ENCODE measurements at places on chromosomes 7 and 10.

GRCh38 chr10:79420974-79421688 lies 24.3 kb downstream of the ZCCHC24 start:
- DNase-seq = no peak

DNA sequence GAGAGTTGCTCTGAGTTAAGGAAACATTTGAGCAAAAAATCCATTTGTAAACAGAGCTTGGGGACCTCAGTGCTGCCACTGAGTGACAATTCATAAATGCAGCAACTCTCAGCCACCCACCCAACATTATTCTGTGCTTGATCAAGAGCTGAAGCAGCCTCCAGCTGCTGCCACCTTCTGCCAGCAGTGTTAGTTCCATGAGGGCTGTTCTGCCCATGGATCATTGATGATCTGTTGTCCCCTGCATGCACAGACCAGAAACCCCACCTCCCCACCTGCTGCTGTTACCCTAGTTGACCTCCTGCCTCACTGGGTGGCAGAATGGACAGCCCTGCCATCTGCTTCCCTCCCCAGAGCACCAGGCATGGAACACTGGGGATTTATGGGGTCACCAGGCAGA lies 305.4 kb downstream of the KCNMA1 start:
- DNase-seq = no peak

DNA sequence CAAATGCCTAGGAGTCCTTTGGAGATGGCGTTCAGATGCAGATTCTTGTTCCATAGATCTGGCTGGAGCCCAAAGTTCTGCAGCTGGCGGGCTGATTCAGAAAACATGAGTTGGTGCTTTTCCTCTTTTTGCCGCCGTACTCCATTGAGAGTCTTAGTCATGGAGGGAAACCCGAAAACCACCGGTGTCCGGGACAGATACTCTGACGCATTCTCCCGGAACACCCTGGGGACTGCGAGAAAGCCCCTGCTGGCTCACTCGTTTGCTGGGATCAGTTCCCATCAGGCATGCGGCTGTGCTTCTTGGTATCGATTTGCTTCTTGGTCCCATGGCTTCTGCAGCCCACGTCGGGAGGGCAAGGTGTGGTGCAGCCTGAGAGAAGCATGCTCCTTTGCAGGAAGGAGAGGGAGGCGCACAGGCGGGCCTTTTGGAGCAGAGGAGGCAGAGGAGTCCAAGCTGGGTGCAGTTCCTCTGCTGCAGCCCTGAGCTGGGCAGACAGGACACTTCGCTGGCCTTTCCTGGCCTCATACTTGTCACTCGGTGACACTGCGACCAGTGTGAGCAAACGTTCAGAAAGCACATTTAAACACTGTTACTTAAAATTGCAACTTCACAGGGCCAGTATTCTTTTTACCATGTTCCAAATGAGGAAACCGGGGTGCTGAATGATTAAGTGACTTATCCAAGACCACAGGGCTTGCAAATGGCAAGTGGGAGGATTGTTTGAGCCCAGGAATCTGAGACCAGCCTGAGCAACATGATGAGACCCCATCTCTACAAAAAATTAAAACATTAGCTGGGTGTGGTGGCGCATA lies 30.6 kb upstream of the PFKFB3 start:
- no peak for DNase-seq

GRCh38 chr10:71081912-71082311 lies 130.5 kb upstream of the UNC5B start:
- no peak for DNase-seq

DNA sequence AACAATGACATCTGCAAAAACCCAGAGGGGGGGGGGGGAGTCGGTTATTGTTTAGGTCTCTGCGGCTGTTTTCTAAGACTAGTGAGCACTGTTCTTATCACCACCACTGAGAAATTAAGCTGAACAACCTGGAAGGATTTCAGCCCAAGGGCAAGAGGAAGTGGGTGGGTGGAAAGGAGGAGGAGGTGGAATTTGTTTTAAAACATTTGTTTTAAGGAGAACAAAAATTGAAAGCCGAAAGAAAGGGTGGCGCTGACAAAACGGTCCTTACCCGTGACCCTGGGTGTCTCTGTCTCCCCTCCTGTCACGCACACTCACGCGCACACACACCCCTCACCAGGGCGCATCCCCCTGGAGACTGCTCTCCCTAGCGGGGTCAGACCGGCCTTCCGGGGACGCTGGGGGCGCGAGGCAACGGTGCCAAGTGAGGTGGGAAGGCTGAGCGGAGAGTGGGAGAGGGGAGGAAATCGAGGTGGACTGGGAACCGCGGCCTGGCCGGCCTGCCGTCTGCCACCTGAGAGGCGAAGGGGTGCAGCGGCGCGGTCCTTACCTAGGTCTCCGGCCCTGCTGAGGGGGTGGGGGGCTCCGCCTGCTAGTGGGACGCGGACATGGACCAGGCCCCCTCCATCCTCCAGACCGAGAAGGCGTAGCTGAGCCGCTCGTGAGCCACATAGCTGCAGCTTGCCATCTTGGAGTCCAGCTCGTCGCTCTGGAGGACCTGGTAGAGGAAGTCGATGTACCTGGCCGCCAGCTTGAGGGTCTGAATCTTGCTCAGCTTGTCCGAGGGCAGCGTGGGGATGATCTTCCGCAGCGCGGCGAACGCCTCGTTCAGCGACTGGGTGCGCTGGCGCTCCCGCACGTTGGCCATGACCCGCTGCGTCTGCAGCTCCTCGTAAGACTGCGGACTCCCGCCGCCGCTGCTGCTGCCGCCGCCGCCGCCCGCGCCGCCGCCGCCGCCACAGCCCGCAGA lies 1.0 kb downstream of the TWIST1 start:
- DNase-seq = peak; percentile 30

DNA sequence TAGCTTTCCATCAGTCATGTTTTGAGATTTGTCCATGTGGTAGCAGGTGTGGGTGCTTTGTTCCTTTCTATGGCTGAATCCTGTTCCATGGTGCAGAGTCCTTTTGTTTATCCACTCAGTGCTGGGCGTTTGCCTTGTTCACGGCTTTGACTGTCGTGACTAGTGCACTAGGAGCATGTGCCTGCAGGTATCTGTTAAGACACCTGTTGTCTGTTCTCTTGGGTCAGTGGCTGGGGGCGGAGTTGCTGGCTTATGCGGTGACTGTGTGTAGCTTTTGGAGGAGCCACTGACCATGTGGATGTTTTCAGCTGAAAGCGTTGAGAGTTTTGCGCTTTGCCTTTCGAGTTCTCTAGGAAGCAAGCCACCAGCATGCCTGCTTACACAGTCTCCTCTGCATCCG lies 573.1 kb upstream of the FOXK1 start:
- DNase-seq = no peak

GRCh38 chr10:2772816-2773631 lies 294.3 kb upstream of the PFKP start:
- DNase-seq = no peak

- no peak for DNase-seq
These were observed 31.8 kb downstream of the GET4 start for GRCh38 chr7:908159-908581.

- no peak for DNase-seq
These were observed 6.6 kb upstream of the ZNF786 start for GRCh38 chr7:149097088-149097487.

- no peak for DNase-seq
These were observed 109.2 kb downstream of the PDGFA start for GRCh38 chr7:410395-410910.

DNA sequence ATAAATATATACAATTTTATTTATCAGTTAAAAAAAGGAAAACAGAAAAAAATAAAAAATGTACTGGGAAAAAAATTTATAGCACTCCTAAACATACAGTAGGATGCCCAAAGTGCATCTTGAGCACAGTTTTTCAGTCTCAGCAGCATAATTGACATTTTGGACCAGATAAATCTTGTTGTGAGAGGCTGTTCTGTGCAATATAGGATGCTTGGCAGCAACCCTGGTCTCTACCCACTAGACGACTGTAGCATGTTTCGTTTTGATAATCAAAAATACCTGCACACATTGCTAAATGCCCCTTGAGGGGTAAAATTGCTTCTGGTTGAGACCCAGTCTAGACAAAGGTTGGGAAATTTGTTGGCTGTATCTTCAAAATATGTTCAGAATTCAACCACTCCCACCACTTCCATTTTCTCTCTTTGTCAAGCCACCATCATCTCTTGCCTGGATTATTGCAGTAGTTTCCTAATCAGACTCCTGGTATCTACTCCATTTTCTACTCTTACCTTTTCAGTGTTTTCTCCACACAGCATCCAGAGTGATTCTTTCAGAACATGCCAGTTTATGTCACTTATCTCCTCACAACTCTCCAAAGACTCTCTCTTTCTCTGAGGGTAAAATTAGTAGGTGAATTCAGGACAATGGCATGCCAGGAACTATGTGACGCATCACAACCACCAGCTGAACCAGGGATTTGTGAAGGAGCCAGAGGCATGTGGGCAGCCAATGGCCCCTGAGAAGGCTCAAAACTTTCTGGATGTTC lies 91.4 kb downstream of the GPR85 start:
- no peak for DNase-seq

- no peak for DNase-seq
These were observed 137.6 kb downstream of the C10orf105 start for GRCh38 chr10:71582019-71582418.

- DNase-seq = no peak
These were observed 123.7 kb downstream of the CUL2 start for GRCh38 chr10:34966451-34966850.

GRCh38 chr10:111076682-111077478 lies at the start of gene ADRA2A:
Gene ADRA2A, plus strand, starts transcription at chr10:111077029. Its CDS starts 968 bp downstream, at chr10:111077997.
- no peak for DNase-seq

DNA sequence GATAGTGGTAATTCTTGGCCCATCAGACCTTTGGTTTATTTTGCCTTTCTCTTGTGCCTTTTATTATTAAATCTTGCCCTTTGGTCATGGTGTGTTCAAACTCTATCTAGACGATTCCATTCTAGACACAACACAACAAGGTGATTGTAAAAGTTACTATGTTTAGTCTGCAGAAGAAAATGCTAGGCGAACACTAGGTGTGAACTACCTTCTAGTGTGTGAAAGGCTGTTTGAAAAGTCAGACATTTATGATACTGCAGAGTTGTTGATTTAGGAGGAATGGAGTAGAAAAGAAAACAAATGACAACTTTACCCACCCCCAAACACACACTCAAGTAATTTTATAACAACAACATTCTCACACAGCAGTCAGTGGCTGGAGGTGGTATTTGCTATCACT lies 103.4 kb downstream of the PLXDC2 start:
- no peak for DNase-seq

- DNase-seq = no peak
These were observed 154.3 kb upstream of the SEMA3D start for GRCh38 chr7:85341121-85341520.

GRCh38 chr7:111025006-111025405 lies 65.9 kb upstream of the LRRN3 start:
- no peak for DNase-seq

DNA sequence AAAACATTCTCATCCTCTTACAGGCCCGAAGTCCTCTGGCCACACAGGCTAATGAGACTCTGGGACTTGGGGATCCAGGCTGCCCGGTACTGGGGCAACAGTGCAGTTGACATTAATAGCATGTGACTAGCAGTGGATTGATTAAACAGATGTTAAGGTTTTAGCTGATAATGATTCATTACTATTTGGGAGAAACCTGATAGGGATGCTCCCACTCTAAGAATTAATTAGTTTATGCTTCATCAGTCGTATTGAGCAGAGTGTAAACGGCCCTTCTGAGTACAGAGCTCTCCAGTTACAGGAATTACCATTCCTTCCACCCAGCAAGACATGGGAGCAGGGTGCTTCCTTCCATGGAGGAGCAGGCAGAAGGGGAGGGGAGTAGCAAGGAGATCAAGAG lies 82.7 kb downstream of the RPS24 start:
- no peak for DNase-seq

- no peak for DNase-seq
These were observed 71.3 kb upstream of the TNRC18 start for GRCh38 chr7:5494683-5495561.

DNA sequence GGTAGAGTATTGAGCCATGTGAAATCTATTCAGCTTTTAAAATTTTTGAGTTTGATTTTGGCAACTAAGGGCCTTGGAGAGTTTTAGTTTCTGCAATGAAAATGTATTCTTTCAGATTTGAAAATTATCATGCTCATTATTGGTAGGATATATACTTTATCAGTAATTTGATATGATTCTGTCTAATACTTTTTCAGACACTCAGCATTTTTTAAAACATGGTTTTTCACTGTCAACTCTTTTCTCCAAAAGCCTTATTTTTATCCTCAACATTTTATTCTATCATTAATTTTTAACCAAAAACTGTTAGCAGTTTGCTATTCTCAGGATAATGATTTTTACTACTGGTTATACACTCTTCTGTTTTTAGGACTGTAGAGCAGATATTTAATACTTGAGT lies 4.8 kb downstream of the ANKIB1 start:
- no peak for DNase-seq

GRCh38 chr7:157704365-157704764 lies 367.6 kb downstream of the DNAJB6 start:
- DNase-seq = no peak

DNA sequence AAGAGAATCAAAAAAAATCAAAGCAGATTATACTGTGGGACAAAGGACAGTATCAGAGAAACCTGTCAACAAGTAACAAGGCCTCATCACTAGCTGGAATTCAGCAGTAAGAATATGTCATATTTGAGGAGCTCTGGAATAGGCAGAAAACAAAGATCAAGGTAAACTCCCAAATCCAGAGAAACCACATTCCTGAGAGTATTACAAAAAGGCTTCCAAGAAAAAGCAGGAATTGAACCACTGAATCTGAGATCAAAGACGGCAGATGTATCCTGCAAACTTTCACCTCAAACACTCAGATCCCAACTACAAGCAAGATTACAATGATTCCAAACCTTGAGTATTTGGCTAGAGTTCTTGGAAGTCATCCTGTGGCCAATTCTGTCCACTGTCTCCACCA lies 16.3 kb downstream of the TPK1 start:
- no peak for DNase-seq

DNA sequence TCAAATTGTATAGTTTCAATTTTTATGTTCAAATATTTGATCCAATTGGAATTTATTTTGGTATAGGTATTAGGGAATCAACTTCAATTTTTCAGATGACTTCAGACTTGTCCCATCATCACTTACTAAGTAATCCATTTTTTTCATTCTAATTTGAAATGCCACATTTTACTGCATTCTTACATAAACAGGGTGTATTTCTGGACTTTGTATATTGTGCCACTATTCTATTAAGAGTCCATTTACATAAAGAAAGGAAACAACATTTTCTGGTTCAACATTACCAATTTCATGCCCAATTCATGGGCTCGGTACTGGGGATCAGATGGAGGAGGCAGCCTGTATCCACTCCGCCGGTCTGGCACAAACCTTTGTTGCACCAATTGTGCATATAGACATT lies 15.8 kb downstream of the ECD start:
- no peak for DNase-seq

DNA sequence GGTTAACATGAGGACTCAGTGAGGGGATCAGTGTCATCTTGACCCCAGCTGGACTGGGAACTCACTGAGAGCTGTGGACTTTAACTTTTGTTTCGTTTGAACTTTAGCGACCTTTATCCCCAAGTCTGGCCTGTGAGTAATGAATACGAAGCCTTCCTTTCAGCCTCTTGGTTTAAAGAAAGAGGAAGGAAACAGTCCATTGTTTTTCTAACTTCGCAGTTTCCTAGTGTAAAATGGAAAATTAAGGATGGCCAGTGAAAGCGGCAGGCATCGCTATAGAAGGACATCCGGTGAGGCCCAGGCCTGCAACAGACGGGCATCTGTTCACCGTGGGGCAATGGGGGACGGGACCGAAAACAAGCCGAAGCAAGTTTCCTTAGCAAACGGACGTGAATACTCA lies 44.1 kb upstream of the ADO start:
- no peak for DNase-seq

- DNase-seq = no peak
These were observed 628.8 kb downstream of the SUGCT start for GRCh38 chr7:40763319-40764287.

- DNase-seq = no peak
These were observed 29.4 kb upstream of the ANAPC16 start for GRCh38 chr10:72186258-72186981.

All from NCI-H1417 treated with DMSO at 0.1 percent for 48 hours (cell line).